ENCODE measurements at places on chromosomes 1 and 21.

- DNase-seq = no peak
Measured at GRCh38 chr1:42736152-42736551, 3.9 kb downstream of the CLDN19 start.

DNA sequence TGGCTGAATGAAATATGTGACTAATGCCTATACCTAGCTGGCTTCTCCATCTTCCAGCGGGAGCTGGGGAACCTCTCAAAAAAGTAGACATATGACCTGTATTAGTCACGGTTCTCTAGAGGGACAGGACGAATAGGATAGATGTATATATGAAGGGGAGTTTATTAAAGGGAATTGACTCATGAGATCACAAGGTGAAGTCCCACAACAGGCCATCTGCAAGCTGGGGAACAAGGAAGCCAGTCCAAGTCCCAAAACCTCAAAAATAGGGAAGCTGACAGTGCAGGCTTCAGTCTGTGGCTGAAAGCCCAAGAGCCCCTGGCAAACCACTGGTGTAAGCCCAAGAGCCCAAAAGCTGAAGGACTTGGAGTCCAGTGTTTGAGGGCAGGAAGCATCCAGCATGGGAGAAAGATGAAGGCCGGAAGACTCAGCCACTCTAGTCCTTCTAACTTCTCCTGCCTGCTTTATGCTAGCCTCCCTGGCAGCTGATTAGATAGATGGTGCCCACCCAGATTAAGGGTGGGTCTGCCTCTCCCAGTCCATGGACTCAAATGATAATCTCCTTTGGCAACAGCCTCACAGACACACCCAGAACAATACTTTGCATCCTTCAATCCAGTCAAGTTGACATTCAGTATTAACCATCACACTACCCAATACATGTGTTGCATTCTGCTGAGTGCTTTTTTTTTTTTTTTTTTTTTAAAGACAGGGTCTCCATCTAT, 19.6 kb downstream of the OLIG1 start:
- no peak for DNase-seq

DNA sequence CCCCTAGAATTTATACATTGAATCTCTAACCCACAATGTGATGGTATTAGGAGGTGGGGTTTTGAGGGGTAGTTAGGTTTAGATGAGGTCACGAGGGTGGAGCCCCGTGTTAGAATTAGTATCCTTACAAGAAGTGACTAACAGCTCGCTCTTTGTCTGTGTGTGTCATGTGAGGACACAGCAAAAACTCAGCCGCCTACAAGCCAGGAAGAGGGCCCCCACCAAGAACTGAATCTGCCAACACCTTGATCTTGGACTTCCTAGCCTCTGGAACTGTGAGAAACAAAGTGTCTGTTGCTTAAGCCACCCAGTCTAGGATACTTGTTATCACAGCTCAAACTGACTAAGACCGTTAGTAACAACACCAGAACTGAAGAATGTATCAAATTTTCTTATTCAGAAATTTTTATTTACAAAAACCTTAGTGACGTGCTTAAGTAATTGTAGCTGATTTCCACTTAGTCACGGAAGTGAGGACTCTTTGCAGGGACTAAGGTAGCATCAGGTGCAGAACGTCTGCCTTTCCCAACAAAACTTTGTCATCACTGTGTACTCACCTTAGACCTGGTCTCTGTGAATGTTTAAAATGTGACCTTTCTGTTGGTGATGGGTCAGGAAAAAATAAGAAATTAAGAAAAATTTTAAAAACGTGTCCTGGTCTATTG, 24.5 kb upstream of the LRRC8C start:
- no peak for DNase-seq

GRCh38 chr1:17277511-17278159, 28.7 kb downstream of the PADI3 start:
- no peak for DNase-seq

DNA sequence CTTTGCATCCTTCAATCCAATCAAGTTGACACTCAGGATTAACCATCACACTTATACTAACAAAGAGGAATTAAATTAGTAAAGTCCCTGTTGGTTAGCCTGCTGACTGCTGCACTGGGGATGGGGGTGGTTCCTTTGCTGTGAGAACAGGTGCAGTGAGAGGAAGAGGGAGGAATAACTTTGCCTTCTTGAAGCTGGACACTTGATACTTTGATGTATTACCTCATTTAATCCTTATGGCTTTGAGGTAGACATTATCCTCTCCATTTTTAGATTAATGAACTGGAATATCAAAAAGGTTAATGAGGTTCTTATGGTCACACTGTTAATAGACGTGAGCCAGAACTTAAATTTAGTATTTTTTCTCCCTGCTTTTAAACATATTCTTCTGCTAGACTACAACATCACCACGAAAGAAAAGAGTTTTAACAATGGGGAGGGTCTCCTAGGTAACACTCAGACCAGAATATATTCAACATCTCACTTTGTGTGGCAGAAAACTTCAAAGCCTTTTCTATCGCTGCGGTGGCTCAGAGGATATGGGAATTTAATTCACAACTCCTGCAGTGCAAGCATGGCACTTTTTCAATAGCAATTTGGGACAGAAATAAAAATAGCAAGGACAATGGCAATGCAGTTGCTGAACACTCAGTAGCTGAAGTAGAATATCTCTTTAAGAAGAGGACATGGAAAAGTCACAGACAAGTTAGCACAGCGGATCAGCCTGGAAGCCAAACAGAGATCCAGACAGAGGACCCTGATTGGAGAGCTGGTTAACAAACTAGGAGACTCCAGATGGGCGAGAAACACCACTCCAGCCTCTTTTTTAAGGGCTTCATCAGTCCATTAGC, 68.8 kb upstream of the DNAH14 start:
- DNase-seq = no peak

DNA sequence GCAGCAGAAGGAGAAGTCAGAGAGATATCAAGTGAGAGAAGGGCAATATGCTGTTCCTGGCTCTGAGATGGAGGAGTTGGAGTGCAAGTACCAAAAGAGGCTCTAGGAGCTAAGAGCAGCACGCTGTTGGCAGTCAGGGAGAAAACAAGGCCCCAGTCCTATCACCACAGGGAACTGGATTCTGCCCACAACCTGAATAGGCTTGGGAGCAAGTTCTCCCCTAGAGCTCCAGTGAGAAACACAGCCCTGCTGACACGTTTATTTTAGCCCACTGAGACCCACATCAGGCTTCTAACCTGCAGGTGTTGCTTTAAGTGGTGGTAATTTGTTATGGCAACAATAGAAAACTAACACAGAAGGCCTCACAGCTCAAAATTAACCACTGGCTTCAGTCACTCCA, 31.8 kb upstream of the ZNF644 start:
- no peak for DNase-seq

- DNase-seq = no peak
Measured at GRCh38 chr1:89681045-89681729, 48.3 kb downstream of the LRRC8C start.

DNA sequence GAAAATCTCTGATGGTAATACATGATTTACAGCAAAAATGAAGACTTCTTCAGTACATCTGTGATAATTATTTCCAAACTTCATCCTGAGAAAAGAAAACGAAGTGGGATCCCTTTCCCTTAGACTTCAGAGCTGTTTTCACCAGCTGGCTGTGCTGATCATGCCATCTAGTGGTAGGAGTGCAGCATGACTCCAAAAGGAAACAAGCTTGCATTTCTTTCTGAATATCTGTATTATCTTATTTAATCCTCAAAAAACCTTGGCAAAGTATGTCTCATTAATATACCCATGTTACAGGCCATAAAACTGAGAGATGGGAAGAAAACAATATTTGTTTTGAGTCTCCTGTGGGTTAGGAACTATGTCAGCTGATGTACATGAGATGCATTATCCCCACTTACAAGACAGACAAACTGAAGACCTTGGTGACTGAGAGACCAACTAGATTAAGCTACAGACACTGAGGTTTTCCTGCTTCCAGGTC, 9.8 kb upstream of the GJA8 start:
- peak; percentile 27 for DNase-seq

DNA sequence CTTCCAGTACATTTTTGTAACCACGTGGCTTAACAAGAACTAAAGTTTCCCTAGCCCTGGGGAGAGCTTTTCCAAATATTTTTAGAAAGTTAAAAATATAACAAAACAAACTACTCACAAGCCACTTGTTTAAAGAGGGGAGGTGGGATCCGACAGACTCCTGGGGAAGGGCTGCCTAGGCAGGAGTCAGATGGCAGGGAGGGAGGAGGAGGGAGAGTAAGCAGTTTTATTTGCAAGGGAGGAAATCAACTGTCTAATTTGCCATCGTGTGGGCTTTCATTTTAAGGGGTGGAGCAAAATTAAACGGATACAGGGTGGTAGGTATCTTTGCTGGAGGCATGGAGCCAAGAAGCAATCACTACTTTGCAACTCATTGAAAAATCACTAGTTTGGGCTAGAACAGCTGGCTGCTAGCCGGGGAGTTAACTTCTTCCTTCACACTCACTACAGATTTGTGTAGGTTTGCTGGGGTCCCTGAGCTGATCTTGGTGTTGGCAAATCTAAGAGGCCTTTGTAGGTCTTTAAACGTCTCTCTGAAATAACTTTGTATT, 8.8 kb downstream of the BARHL2 start:
- DNase-seq = no peak

DNA sequence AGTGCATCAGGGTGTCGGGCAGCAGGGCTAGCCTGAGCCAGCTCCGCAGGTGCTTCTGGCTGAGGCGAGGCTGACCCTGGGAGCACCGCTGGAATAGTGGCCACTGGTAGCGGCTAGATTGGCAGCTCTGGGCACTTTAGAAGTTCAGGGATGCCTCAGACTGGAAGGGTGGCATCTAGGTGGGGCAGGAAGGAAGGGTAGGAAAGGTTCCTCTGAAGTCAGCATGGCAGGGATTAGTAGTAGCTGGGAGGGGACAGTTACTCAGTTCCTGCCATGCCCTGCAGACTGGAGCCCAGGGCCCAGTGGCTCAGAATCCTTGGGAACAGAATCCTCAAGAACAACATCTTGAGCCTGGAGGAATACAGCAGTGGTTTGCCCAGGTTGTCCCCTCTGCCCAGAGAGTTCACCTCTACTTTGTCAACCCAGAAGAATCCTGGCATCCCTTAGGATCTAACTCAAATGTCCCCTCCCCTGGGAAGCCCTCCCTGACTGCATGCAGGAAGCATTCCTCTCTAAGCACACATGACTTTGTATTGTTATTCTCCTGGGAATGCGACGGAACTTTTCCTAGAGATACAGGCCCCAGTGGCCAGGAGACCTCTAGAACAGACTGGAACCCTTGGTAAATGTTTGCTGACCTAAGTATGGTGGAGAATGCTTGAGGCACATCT, 39.5 kb upstream of the BCAR3 start:
- DNase-seq = no peak

DNA sequence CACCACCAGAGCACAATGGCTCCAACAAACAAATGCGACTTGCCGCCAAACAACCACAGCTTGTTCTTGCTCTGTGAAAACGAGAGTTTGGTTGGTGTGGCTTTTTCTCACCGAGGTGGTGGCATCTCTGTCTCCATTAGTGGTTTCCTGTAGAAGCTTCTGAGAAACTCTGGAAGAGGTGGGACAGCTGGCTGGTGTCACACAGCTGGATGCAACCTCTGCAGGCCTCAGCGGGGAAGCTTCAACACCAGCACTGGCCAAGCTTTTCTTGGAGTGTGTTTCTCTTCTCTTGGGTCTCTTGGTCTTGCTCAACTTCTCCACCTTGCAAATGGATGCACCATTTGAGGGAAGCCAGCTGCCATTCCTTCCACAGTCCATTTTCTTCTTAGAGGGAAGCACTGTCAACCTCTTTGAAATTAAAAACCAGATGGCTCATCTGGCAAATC, 124.8 kb downstream of the KCNN3 start:
- DNase-seq = no peak

GRCh38 chr1:47621483-47621882, 183.6 kb downstream of the FOXD2 start:
- no peak for DNase-seq

GRCh38 chr1:67457247-67457646, 27.0 kb upstream of the SERBP1 start:
- no peak for DNase-seq

- no peak for DNase-seq
Measured at GRCh38 chr21:25911730-25912401, 177.1 kb downstream of the GABPA start.

DNA sequence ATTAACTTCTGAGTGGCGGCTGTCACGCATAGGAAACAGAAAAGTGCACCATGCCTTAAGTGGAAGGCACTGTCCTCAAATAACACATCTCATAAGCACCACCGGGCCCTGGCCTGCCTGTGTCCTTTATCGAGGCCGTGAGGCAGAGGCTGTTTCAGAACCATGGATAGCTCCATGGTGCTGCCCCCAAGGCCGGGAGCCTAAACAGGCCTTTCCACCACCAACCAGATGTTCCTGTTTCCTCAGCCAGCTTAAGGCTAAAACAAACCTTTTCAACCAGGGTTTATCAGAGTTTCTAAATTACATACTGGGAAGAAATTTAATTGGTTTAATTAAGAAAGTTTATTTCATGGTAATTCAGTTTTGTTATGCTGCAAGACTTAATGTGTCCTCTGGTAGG, 114.4 kb downstream of the DMRTA2 start:
- DNase-seq = no peak

DNA sequence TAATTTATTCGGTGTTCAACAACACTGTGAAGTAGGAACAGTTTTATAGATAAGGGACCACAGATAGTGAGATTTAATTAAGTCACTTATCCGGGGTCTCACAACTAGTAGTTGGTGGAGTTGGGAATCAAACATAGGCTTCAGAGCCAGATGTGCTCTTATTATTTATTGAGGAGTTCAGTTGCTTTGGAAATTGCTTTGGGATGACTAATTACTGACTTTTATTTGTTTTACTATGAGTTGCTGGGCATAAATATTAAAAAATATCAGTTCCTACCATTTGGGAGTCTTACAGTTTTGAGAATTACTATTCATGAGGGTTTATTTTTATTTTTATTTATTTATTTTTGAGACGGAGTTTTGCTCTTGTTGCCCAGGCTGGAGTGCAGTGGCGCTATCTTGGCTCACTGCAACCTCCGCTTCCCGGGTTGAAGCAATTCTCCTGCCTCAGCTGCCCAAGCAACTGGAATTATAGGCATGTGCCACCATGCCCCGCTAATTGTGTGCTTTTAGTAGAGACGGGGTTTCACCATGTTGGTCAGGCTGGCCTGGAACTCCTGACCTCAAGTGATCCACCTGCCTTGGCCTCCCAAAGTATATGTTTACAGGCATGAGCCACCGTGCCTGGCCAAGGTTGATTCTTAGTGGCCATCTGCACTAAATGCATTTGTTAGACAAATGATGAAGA, 27.7 kb downstream of the THRAP3 start:
- DNase-seq = no peak

DNA sequence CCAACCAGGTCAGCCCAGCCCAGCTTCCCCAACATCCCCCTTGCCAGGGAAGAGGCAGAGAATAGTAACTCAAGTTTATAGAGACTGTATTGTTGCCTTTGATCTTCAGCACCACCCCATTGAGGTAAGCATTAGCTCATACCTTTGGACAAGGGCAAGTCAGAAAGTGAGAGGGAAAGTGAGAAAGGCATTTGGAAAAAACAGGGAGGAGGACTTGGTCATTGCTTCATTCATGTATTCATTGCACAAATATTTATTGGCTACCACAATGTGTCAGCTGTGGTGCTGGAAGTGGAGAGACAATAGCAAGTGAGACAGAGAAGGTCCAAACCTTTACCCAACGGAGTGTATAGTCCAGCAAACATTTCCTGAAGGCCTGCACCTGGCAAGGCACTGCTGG, 561.2 kb downstream of the KIF26B start:
- DNase-seq = peak; percentile 64
